ENCODE measurements at places on chromosomes 1 and 21.

DNA sequence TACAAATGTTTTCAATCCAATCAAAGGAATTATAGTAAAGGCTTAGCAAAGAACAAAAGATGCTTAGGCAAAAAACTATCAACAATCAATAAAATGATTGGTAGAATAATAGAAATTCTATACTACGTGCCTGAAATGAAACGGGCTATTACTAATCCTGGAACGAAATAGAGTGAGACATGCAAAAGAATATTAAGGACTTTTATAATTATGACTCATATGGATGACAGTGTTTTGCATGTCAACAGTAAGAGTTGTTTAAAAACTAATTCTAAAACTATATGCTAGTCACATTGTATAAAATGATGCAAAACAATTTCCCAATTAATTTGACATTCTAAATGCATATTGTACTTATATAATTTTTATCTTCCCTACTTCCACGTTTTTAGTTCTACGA, 35.6 kb downstream of the LRRIQ3 start:
- no peak for ATAC-seq

GRCh38 chr1:168832661-168833060, 103.7 kb upstream of the DPT start:
- ATAC-seq: no peak

GRCh38 chr1:236979149-236979900, 24.9 kb downstream of the MT1HL1 start:
- ATAC-seq: no peak

- ATAC-seq: peak; percentile 88
Measured at GRCh38 chr1:212119397-212119837, 83.9 kb downstream of the DTL start.

DNA sequence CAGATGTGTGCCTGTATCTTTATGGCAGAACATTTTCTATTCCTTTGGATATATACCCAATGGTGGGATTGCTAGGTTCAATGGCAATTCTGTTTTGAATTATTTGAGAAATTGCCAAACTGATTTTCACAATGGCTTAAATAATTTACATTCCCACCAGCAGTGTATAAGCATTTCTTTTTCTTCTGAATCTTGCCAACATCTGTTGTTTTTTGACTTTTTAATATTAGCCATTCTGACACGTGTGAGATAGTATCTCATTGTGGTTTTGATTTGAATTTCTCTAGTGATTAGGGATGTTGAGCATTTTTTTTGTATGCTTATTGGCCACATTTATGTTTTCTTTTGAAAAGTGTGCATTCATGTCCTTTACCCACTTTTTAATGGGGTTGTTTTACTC, 864.3 kb upstream of the ADAMTS5 start:
- ATAC-seq: no peak

DNA sequence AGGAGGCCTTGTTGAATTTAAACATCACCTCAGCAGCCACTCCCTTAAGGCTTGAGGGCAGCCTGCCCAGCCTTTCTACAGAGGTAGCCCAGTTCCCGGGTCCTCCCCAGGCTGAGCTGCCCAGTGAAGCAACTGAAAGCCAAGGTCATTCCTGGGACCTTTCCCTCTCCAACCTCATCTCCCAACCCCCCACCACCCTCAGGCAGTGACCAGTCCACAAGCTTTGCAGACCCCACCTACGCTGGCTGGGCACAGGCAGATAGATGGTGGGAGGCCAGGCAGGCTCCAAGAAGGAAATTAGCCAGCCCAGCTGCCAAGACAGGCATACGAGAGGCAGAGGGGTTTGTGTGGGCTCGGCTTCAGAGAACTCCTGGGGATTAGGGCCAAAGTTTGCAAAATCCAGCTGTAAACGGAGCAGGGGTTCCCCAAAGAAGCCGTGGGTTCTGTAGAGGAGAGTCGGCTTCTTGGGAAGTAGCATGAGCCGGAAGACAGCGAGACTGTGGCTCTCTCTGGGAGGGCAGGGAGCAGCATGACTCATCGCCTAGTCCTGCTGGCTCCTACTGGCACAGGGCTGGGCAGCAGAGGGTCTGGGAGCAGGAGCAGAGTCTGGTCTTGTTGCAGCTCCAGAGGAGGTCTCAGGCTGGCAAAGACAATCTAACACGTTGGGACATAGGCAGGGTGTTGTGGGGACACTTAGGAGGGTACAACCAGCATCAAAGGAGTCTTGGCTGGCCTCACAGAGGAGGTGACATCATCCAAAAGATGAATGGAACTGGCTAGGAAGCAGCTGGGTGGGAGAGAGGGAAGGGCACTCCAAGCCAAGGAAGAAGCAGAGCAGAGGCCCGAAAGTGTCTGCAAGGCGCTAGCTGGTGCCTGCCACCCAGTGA, 2.8 kb upstream of the ZC3H12A start:
- peak; percentile 56 for ATAC-seq

GRCh38 chr21:43810505-43811261, 21.3 kb downstream of the RRP1 start:
- ATAC-seq: peak; percentile 70

DNA sequence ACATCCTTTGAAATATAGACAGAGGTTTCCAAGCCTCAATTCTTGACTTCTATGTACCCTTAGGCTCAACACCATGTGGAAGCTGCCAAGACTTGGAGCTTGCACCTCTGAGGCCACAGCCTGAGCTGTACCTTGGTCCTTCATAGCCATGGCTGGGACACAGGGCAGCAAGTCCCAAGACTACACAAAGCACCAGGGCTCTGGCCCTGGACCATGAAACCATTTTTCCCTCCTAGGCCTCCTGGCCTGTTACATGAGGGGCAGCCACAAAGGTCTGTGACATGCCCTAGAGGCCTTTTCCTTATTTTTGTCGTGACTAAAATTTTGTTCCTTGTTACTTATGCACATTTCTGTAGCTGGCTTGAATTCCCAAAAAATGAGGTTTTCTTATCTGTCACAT, 953.1 kb upstream of the ADGRL4 start:
- ATAC-seq: no peak

DNA sequence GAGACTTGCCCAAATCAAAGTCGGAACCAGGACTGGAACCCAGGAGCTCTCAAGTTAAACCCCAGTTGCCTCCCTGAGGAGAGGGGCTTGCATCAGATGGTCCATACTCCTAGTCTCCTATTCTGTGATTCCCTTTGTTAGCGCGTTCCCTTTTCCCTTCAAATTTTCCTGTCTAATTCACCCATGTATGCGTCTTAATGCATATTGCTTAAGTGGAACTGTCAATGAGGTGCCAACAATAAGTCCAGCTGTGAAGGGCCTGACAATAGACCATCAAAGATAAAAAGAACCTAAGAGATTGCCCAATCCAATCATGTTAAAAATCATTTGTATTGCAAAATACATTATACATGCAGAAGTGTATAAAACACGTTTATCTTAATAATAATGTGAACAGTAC, 634 bp upstream of the SPATA6 start:
- no peak for ATAC-seq

DNA sequence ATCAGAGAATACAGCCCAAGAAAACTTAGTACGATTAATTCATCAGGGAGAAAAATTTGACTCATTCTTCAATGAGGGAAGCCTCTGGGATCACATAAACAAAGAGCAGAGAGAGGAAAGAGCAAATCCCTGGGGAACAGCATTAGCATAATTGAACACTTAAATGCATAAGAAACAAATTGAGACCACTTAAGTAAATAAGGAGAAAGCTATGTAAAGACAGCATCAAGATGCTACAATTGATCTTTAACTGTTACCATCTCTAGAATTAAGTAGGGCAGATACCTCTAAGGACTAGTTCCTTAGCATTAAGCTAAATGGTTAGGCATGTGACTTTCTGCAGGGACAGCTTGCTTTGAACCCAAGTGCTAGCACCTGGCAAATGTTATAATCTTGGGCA, 265.1 kb upstream of the NEGR1 start:
- ATAC-seq: no peak

- peak; percentile 34 for ATAC-seq
Measured at GRCh38 chr1:166839600-166840308, 479 bp downstream of the POGK start.

- ATAC-seq: no peak
Measured at GRCh38 chr1:30762152-30762929, 4.8 kb upstream of the LAPTM5 start.

- no peak for ATAC-seq
Measured at GRCh38 chr21:25127811-25128210, 479.5 kb downstream of the MRPL39 start.

DNA sequence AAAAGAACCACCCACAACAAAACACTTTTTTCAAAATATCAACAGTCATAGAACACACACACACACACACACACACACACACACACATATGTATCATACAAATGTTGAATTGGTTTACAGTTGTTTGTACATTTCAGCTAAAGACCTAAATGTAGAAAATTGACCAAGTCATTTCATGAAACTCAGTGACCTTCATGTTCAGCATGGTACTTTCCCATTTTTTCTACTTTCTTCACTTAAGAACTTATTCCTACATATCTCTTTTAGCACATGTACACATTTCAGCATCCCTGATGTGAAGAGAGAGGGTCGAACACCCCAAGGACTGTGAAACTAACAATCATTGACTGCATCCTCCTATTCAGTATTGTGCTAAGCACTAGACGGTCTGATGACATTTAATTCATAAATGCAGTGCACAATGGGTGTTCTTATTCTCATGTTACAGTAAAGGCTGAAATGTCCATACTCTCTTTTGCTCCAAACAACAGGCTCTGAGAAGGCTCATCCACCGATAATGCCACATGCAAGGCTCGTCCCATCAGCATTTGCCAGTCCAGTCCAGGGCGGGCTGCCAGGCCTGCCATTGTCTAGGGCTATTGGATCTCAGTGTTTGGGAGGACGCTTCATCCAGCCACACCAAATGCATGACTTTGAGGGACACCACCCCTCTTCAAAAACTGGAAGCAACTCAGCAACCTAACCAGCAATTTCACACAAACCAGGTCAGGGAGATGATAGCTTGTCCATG, 150.1 kb upstream of the RUNX1 start:
- ATAC-seq: no peak

DNA sequence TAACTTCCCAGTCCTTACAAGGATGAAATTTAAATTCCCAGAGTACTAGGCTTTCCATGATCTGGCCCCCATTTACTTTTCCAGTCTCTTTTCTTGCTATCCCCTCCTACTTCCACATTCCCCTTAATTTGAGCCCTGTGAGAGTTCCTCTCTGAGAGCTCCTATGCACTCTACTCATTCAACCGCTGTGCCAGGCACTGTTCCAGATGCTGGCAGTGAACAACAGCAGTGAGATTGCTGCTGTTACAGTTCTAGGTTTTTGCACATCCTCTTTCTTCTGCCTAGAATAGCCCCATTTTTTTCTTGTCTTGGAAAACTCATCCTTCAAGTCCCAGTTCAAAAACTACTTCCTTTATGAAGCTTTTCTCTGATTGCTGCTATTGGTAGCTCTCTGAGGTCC, 18.8 kb downstream of the ATF6 start:
- no peak for ATAC-seq

GRCh38 chr1:98306517-98307089, 354.9 kb upstream of the SNX7 start:
- ATAC-seq: no peak

- ATAC-seq: no peak
Measured at GRCh38 chr1:166766942-166767341, 72.3 kb upstream of the POGK start.

- no peak for ATAC-seq
Measured at GRCh38 chr1:174247472-174247871, 88.2 kb downstream of the RABGAP1L start.

GRCh38 chr21:31570824-31571566, 88.5 kb upstream of the SOD1 start:
- no peak for ATAC-seq

Measured in esophagus mucosa (tissue), 1 donor.